ENCODE measurements at places on chromosomes 5 and 9.

DNA sequence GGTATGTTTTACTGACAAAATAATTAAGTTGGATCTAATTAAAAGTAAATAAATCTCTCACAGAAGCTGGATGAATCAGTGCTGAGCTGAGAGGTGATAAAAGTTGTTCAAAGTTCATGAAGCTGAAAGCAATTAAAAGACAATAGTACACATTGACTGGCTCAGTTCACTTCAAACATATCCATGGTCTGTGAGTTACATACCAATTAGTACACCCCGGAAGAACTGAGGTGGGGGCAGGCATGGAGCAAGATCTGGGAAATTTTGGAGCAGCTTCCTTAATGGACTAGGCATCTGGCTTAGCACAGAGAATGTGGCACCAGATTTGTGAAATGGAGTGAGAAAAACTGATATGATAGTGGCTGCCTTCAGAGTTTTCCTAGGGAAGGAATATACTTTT, 152.7 kb downstream of the ATP10B start:
- DNase-seq: no peak

GRCh38 chr5:135012951-135013391, 21.1 kb downstream of the PITX1 start:
- no peak for DNase-seq

- DNase-seq: no peak
Observed at GRCh38 chr5:71923755-71924154, 183.5 kb upstream of the MAP1B start.

GRCh38 chr9:117466111-117466510, 51.3 kb upstream of the ASTN2 start:
- DNase-seq: no peak

GRCh38 chr9:105053209-105053652, 125.3 kb upstream of the ABCA1 start:
- DNase-seq: peak; percentile 17

DNA sequence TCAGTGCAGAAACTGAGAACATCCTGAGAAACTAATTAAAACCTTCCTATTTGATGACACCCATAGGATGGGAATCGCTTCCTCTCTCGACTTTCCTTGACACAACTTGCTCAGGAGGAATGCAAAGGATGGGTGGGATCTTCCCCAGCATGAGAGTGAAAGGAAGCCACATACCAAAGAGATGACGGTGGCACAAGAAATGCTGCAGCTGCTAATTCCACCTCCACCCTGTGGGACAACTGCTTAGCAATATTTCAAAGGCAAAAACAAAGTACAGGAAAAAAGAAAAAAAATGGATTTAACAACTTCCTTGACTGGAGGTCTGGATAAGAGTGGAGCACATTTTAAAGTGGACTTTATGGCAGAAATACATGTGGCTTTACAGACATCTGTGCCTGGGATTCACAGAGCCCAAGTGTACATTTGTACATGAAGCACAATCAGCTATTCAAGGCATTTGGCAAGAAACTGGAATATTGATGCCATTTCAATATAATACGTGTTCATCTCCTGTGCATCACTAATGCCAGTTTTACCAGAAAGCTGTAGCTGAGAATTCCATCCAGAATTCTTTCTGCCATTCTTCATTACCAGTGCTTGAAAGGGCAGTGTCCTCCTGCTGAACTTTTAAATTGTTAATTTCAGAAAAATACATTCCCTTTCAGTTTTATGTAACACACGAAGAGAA, 359.2 kb upstream of the ACTBL2 start:
- no peak for DNase-seq

DNA sequence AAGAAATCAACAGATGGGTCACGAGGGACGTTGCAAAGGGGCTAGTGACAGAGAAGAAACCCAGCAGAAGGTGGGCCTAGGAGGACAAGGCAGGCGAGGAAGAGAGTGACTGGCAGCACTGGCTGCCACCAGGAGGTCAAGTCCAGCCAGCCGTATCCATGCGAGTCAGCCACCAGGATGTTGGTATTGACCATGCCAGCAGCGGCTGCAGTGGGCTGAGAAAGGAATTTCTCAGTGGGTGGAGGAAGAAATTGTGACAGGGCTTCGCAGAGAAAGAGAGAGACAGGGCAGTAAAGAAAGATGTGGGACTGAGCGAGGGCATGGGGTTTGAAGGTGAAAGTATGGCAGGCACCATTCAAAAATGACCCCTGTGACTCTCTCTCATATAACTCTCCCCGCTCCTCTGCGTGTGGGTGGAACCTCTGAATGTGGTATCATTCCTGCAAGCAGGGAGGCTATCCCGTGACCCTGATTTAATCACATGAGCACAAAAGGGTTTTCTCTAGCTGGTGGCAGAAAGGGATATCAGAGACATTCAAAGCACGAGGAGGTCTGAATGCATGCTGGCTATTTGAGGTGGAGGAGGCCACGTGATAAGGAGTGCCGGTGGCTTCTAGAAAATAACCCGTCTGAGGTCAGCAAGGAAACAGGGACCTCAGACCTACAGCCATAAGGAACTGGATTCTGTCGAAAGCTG, 45.4 kb upstream of the FBXW11 start:
- DNase-seq: no peak

DNA sequence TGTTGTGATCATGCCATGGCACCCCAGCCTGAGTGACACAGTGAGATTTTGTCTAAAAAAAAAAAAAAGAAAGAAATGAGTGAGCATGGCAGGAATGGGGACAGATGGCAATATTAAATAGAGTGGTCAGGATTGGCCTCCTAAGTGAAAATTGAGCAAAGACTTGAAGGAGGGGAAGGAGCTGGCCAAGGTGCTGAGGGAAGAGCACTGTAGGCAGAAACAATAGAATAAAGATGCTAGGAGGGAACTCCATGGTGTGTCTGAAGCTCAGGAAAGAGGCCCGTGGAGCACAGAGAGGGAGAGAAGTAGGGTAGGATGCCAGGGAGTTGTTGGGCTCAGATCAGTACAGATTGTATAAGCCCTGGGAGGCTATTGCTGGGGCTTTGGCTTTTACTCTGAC, 64.4 kb upstream of the PCAT7 start:
- DNase-seq: no peak

- no peak for DNase-seq
Observed at GRCh38 chr9:91834740-91835139, 115.3 kb downstream of the ROR2 start.

- no peak for DNase-seq
Observed at GRCh38 chr5:95969651-95970358, 8.2 kb upstream of the ELL2 start.

- no peak for DNase-seq
Observed at GRCh38 chr5:134437340-134437846, 25.7 kb upstream of the CDKN2AIPNL start.

- no peak for DNase-seq
Observed at GRCh38 chr5:80194468-80194867, 61.4 kb downstream of the SERINC5 start.

- no peak for DNase-seq
Observed at GRCh38 chr5:28397502-28397941, 1359.1 kb upstream of the CDH9 start.

DNA sequence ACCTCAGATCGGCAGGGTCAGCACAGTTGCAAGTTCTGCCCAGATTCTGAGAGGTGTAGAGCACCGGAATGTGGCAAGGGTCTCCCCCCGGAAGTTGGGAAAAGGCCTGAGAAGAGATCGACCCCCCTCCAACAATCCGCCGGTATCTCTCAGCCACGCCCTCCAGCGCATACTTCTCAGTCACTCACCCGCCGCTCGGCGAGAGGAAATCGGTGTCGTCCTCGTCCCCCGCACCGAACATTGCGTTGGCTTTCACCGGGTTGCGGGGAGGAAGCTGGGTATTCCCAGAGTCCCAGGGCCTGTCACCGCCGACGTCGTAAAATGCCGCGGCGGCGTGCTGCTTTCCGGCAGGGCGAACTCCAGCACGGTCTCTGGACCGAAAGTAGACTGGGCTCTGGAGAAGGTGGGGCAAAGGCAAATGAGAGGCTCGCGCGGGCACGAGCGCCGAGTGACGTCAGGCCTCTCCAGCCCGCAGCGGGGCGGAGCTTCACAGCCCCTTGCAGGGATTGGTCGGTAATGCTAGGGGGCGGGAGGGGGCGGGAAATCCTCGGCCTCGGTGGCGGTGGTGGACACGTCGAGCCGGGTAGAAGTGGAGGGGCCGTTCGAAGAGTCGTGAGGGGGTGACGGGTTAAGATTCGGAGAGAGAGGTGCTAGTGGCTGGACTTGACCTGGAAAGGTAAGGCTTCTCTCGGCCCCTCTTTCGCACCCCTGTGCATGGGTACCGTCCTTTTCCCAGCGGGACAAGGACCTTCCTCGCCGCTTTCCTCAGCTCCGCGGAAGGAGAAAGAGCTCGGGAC, at the start of the genes FKBP15 and SLC31A1:
FKBP15 (minus strand) TSS at position 275 of the 797 bp plus-strand sequence; CDS start at position 241, 34 bp downstream.
SLC31A1 (plus strand) TSS at position 542 of the 797 bp plus-strand sequence. CDS start 34,605 bp downstream, outside the sequence.
- peak; percentile 97 for DNase-seq

DNA sequence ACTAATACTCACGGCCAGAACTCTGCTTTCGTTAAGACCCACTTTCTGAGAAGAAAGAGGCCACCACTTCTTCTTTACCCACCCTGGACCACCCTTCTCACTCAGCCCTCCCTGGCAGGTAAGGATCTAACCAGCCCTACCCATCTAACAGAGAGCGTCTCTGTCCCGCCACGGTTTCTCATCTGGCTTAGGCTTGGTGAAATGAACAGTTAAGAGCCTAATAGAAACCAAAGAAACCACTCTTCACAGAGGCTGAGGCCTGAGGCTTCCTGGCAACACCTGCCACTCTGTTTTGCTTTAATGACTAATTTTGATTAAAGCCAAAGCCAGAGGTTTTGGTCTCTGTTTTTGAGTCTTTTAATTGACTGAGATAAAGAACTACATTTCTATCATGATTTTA, 354.1 kb upstream of the SLC30A5 start:
- DNase-seq: no peak

GRCh38 chr9:89536145-89536574, 38.2 kb upstream of the SEMA4D start:
- DNase-seq: no peak

- DNase-seq: no peak
Observed at GRCh38 chr9:38622951-38623350, 2.6 kb upstream of the ANKRD18A start.

DNA sequence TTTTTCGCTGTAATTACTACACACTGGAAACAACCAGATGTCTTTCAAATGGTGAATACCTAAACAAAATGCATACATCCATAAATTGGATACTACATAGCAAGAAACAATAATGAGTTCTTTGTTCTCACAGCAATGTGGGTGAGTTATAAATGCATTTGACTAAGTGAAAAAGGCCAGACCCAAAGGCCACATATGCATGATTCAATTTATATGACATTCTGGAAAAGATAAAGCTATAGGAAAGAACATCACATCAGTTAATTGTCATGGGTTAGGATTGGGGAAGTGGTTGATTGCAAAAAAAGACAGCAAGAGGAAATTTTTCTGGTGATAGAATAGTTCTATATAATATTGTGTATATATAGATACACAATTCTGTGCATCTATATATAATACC, 198.9 kb downstream of the CYLC2 start:
- no peak for DNase-seq

- no peak for DNase-seq
Observed at GRCh38 chr5:136042665-136043121, 13.9 kb downstream of the TGFBI start.

DNA sequence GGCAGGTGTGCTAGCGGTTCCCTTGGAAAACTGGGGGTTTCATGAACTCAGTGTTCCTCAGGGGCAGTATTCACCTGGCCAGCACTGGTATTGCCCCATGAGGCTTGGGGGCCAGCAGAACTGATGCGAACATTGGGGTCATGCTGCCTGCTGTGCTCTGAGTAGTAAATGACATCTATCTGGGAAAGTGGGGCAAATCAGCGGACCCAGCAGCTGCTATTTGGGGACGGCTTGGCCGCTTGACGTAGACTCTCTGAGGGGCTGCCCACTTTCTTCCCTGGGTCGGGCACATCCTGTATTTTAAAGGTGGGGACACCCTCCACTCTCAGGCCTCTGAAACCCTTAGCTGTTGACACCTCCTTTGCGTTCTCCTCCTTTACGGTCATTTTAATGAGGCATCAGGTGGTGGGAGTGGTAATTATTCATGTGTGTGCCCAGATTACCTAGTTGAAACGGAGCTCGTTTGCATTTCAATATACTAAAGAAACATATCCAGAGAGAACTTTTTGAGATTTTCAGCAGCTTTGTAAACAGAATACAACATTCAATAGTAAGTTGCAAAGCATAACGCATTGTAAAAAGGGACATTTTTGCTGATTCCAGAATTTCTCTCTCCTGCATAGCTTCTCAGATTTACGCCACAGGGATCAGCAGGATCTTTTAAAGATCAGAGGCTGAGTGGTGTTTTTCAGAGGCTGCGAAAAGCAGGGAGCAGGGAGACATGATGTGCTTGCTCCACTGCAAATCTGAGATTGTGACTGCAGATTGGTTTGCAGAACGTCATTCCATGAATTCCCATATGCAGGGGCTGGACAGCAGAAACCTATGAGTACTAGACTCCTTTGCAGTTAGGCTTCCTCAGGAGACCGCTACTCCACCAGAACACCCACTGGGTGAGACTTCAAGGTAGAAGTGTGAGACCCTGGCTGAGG, 56.8 kb upstream of the ZFR start:
- no peak for DNase-seq

DNA sequence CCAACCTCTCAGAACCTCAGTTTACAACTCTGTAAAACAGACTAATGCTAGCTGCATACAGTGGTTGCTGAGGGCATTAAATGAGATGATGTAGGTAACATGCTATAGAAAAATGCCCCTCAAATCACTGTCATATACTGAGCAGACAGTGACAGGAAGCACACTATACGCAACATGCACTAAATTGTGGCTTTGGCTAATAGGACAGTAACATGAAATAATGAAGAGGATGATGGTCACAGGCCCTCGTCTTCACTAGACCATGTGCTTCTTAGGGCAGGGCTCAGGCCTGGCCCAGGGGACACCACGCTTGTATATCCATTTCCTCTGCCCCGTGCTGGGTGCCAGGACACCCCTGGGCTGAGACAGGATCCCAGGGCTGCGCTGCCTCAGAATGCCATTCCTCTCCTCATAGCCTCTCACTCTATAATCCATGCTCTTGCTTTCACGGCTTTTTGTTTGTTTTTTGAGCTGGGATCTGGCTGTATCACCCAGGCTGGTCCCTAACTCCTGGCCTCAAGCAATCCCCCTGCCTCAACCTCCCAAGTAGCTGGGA, 18.9 kb downstream of the CSF1R start:
- DNase-seq: no peak

- DNase-seq: no peak
Observed at GRCh38 chr5:37037840-37038239, 161.3 kb downstream of the NIPBL start.

DNA sequence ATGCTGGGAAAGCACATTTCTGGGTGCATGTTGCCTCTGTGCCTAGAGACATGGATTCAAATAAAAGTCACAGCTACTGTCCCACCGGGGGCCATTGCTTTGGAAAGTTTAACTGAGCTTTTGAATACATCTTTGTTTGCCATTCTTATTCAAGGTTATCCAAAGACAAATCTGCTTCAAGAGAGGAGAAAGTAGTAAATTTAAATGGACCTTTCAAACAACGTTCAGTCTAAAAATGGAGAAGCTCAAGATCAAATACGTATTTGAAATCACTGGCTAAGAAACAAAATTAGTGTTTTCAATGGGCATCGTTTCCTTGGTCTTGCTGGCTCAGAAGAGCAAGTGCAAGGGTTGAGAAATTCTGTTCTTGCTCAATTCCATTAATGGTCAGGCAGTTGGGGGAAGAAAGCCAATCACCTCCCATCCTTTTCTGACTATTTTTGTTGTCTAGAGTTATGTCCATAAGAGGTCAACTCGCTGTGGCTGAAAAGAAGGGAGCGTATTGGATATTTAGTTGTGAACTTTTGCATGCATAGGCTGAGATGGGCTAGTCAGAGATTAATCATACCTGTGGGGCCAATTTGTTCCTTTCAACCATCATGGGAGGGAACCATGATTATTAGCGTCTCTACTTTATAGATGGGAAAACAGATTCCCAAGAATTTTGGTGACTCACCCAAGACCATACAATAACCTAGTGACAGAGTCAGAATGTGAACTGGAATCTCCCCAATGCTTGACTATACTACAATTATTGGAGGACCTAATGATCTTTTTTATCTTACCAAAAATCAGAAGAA, 276.2 kb upstream of the TNC start:
- no peak for DNase-seq

Measured in activated CD4-positive, alpha-beta T cell treated with anti-CD3 and anti-CD28 coated beads for 4 hours (primary cell).